ENCODE measurements at places on chromosomes 4 and X.

DNA sequence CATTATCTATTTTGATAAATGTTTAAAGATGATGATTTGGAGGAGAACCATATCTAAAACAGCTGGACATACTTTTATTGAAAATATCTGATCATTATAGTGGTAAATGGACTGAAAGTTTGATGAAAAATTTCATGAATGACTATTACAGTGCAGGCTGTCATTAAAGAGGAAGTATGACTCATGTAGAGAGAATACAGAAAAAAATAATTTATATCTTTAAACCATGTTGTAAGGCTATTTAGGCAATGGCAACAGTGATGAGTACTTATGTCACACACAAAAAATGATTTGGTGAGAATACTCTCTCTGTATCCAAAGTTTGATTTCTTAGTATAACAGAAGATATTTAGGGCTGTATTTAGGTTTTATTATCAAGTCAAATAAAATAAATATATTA is 3.9 kb upstream of the GLRB start:
- H3K4me3 ChIP-seq: no peak overlapping the region
- peaks cover 19% of the 10 kb centered on the region for H3K27me3 ChIP-seq
- DNase-seq: no peak
- H3K36me3 ChIP-seq: no peaks in the 10 kb centered on the region
- no peaks in the 10 kb centered on the region for H3K4me1 ChIP-seq

- peaks cover 2% of the 10 kb centered on the region for H3K27me3 ChIP-seq
- H3K4me1 ChIP-seq: peaks cover 12% of the 10 kb centered on the region
These were observed 163.3 kb upstream of the RBPJ start for GRCh38 chr4:26157541-26157940.

GRCh38 chr4:131430302-131430701 is 1718.8 kb upstream of the PCDH10 start:
- no peak overlapping the region for H3K4me3 ChIP-seq
- peaks cover 3% of the 10 kb centered on the region for H3K4me1 ChIP-seq
- no peak for DNase-seq
- no peak overlapping the region for H3K27ac ChIP-seq

- H3K4me1 ChIP-seq: no peaks in the 10 kb centered on the region
- no peaks in the 10 kb centered on the region for H3K36me3 ChIP-seq
- no peak overlapping the region for H3K4me3 ChIP-seq
- peaks cover 2% of the 10 kb centered on the region for H3K27me3 ChIP-seq
- no peak overlapping the region for H3K27ac ChIP-seq
These were observed 40.1 kb downstream of the LDB2 start for GRCh38 chr4:16858275-16858752.

DNA sequence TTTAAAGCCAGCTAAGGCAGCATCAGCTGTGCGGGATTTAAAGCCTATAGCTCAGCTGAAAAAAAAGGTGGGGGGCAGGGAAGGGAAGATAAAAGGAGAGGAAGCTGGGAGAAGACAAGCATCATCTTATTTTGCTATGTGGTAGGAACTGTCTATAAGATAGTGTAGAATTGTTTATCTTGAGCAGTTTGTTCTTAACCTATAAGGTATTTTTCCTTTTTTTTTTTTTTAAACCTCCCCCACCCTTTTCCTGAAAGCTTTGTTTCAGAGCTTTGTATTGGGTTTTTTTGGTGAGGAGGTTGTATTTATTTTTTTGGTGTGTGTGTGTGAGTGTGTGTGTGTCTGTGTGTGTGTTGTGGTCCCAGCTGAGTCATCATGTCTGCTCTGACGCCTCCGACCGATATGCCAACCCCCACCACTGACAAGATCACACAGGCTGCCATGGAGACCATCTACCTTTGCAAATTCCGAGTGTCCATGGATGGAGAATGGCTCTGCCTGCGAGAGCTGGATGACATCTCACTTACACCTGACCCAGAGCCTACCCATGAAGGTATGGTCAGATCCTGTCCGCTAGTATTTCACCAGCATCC is 531 bp downstream of the RUFY3 start:
- no peaks in the 10 kb centered on the region for H3K27me3 ChIP-seq
- H3K4me3 ChIP-seq: no peak overlapping the region
- peaks cover 22% of the 10 kb centered on the region for H3K4me1 ChIP-seq
- no peaks in the 10 kb centered on the region for H3K36me3 ChIP-seq

DNA sequence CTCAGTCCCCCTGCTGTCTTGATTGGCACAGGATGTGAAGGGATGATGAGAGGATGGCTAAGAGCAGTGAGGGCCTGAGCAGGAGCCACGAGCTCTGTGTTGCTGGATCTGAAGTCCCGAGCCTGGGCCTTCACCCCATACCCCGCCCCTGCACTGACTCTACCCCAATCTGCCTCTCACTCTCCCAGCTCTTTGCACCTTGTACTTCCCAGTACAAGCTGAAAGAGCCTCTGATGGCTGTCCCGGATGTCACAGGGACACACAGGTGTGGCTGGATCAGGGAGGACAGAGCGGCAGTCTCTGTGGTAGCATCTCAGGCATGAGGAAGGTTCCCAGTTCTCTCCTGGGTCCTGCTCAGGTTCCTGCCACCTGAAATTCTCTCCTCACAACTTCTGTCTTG is 103.6 kb downstream of the CHIC2 start:
- no peaks in the 10 kb centered on the region for H3K27me3 ChIP-seq
- H3K27ac ChIP-seq: no peak overlapping the region
- H3K36me3 ChIP-seq: no peaks in the 10 kb centered on the region
- no peak for DNase-seq
- H3K4me1 ChIP-seq: no peaks in the 10 kb centered on the region

DNA sequence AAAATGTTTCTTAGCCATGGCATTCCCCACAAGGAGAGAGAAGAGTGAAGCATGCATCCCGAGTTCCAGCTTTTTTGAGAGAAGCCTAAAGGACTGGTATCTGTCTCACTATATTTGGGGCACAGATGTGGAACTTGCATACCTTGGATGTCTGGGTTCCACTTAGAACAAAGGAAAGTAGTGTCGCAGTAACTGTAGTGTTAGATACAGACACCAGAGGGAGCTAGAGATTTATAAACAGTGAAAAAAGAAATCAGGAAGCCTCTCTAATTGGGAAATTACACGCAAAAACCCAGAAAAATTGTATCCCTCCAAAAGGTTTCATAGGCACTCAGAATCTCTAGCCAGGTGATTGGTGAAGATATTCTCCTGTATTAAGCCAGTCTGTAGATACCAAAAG is 34.4 kb downstream of the AGTR2 start:
- no peak for DNase-seq
- no peaks in the 10 kb centered on the region for H3K4me1 ChIP-seq
- H3K36me3 ChIP-seq: no peaks in the 10 kb centered on the region
- H3K27ac ChIP-seq: no peak overlapping the region
- no peaks in the 10 kb centered on the region for H3K27me3 ChIP-seq

- H3K27ac ChIP-seq: no peak overlapping the region
- H3K4me1 ChIP-seq: no peaks in the 10 kb centered on the region
- no peaks in the 10 kb centered on the region for H3K27me3 ChIP-seq
- no peaks in the 10 kb centered on the region for H3K36me3 ChIP-seq
- no peak overlapping the region for H3K4me3 ChIP-seq
These were observed 15.0 kb upstream of the STARD8 start for GRCh38 chrX:68632491-68632890.

GRCh38 chr4:13302876-13303275 is 181.3 kb downstream of the RAB28 start:
- no peak overlapping the region for H3K27ac ChIP-seq
- H3K4me1 ChIP-seq: no peaks in the 10 kb centered on the region
- H3K4me3 ChIP-seq: no peak overlapping the region
- H3K36me3 ChIP-seq: peaks cover 15% of the 10 kb centered on the region

GRCh38 chr4:17362430-17362829 is 149.5 kb downstream of the QDPR start:
- H3K27ac ChIP-seq: no peak overlapping the region
- DNase-seq: no peak
- H3K4me3 ChIP-seq: no peak overlapping the region
- H3K4me1 ChIP-seq: peaks cover 8% of the 10 kb centered on the region
- peaks cover 12% of the 10 kb centered on the region for H3K27me3 ChIP-seq

- peaks cover 54% of the 10 kb centered on the region for H3K36me3 ChIP-seq
- H3K27me3 ChIP-seq: no peaks in the 10 kb centered on the region
- no peak for DNase-seq
- H3K4me1 ChIP-seq: peaks cover 2% of the 10 kb centered on the region
- H3K4me3 ChIP-seq: no peak overlapping the region
These were observed 83.0 kb downstream of the LRP2BP start for GRCh38 chr4:185312699-185313098.

DNA sequence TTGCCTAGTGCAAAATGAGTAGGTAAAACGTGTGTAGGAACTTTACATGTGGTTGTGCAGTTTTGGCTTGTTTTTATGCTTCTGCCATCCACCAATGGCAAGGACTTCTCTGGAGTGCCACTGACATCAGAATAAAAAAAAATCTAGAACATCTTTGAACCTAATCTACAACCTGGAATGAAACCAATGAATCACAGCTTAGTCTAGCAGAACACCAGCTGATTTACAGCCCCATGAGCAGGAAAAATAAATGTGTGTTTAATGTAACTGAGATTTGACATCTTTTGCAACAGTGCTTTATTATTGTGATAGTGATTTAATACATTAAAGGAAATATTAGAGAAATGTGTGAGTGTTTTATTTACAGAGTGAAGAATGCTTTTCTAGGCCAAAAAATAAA is 995.1 kb downstream of the PCDH7 start:
- no peak overlapping the region for H3K27ac ChIP-seq
- H3K4me3 ChIP-seq: no peak overlapping the region
- H3K4me1 ChIP-seq: no peaks in the 10 kb centered on the region
- H3K36me3 ChIP-seq: no peaks in the 10 kb centered on the region
- no peaks in the 10 kb centered on the region for H3K27me3 ChIP-seq

- H3K27ac ChIP-seq: no peak overlapping the region
- no peak for DNase-seq
- H3K4me1 ChIP-seq: peaks cover 23% of the 10 kb centered on the region
- H3K4me3 ChIP-seq: no peak overlapping the region
- no peaks in the 10 kb centered on the region for H3K27me3 ChIP-seq
These were observed 304.4 kb downstream of the CAMK2D start for GRCh38 chr4:113457121-113457520.

DNA sequence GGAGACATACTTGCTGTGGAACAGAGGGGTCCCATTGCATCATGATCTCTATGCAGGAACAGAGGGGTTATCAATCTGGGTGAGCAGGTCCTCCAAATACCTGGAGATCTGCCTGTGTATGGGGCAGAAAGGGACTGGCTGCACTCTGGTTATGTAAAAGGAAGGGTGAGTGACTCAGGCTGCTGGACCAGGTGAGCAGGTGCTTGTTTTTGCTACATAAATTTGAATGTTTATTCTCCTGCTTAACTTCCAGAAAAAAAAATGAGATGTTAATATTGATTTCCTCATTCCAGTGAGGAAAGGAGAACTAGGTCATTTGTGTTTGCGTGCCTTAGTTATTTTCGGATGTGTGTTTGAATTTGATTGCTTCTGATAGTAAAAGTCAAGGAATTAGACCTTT is 225.8 kb upstream of the TRAM1L1 start:
- H3K36me3 ChIP-seq: no peaks in the 10 kb centered on the region
- no peaks in the 10 kb centered on the region for H3K27me3 ChIP-seq
- no peaks in the 10 kb centered on the region for H3K4me1 ChIP-seq
- no peak for DNase-seq
- H3K4me3 ChIP-seq: no peak overlapping the region

DNA sequence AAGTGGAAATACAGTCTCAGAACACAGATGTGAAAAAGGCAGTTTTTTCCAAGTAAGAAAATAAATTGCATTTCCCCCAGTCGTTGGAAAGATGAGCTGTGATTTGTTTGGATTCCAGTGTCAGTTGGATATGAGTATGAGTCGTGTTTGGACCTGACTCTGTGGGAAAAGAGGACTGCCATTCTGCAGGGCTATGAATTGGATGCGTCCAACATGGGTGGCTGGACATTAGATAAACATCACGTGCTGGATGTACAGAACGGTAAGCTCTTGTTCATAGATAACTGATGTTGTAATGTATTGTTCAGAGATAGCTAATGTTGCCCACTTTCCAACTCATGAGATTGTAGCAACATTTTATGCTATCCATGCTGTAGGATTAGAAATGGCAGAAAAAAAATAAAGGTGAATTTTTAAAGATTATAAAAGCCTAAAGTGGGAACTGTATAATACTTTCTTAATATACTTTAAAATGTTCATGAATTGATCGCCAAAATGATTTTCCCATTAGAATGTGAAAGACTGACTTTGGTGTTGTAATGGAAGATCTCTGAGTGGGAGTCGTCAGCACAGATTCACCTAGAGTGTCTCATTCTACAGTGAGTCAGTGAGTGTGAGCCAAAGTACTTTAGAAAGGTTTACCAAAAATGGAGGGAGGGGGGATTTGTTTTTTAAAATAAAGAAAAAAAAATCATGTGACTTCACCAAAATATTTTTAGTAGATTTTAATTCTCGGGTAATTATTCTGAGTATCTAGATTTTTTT is 178.7 kb downstream of the DCTD start:
- H3K4me1 ChIP-seq: no peaks in the 10 kb centered on the region
- H3K27ac ChIP-seq: no peak overlapping the region
- no peak overlapping the region for H3K4me3 ChIP-seq
- no peaks in the 10 kb centered on the region for H3K36me3 ChIP-seq
- peaks cover 8% of the 10 kb centered on the region for H3K27me3 ChIP-seq
- no peak for DNase-seq

DNA sequence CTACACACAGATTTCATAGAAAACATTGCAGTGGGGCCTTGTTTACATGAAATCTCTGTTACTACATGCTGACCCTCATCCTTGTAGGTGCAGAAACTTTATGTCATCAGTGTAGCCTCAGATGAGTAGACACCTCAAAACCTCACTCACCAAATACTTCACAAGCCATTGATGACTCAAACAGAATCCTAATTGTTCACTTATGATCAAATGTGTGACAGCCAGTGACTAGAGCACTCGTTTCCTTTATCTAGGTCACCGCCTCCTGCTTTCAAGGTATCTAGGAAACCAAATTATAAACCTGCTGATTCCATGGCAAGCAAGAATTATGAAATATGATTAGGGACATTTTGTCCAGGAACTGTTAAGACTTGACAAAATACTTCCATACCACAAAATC is 255.8 kb upstream of the GPRIN3 start:
- H3K4me3 ChIP-seq: no peak overlapping the region
- no peaks in the 10 kb centered on the region for H3K36me3 ChIP-seq
- H3K4me1 ChIP-seq: peaks cover 8% of the 10 kb centered on the region
- no peak for DNase-seq
- peaks cover 5% of the 10 kb centered on the region for H3K27me3 ChIP-seq

Data from activated CD4-positive, alpha-beta T cell treated with anti-CD3 and anti-CD28 coated beads for 36 hours (primary cell).